ENCODE measurements at places on chromosomes 12 and 14.
A peak's percentile ranks its signal among the peaks of the same experiment; 100 is the strongest.

DNA sequence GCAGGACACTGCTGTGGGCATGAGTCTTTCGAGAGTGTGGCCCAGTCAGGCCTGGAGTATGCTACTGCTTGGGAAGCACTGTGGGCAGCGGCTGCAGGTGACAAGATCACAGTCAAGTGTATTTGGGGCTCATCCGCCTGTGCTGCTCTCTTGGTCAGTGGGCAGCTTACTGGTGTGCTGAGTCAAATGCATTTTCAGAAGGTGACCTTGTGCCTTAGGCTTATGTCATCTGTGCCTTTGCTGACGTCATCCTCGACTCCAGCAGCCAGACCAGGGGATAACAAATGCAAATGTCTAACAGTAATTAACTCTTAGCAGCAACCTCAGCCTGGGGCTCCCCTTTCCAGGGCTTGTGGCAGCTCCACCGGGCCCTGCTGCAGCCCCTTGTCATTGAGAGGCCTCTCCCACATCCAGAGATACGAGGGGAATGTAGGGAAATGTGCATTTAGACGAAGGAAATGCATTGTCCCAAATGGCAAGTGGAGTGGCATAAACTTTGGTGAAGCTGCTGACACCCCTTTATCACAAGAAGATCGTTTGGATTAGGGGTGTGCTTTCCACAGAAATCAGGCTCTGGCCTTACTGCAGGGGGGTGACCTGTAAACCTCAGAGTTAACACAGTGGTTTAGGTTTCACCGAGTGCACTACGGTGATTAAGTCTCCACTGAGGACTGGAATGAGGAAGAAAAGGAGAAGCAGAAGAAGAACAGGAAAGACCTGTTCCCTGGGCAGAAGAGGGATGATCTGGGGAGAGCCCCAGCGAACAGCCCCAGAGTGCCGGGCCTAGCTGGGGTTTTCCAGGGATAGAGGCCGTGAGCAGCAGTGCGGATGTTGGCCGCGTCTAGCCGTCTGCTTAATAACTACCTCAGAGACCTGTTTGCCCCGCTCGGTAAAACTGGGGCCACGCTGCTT, 39.7 kb downstream of the PSMA6 start:
- DNase-seq = no peak

GRCh38 chr14:52014601-52015267, 25.4 kb downstream of the RTRAF start:
- no peak for DNase-seq

DNA sequence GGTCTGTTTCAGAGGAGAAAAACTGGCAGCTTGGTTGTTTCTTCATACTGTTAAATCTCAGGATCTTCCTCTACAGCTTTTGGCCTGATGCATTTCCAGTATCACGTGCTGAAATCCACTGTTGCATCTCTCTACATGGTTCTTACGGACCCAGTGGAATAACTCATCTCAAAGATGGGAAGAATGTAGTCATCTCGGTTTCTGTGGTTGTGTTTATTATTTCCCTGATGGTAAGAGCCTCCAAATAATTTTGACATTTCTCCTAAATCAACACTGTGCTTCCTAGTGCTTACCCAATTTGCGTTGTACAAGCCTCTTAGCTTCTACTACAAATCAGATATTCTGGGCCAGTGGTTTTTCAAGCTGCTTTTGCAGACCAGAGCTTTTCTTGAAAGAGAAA, 812.8 kb downstream of the C12orf50 start:
- no peak for DNase-seq

GRCh38 chr12:3222979-3223378, 145.8 kb downstream of the TSPAN9 start:
- DNase-seq = no peak

- no peak for DNase-seq
Measured at GRCh38 chr14:65255029-65255545, 152.8 kb upstream of the MAX start.

DNA sequence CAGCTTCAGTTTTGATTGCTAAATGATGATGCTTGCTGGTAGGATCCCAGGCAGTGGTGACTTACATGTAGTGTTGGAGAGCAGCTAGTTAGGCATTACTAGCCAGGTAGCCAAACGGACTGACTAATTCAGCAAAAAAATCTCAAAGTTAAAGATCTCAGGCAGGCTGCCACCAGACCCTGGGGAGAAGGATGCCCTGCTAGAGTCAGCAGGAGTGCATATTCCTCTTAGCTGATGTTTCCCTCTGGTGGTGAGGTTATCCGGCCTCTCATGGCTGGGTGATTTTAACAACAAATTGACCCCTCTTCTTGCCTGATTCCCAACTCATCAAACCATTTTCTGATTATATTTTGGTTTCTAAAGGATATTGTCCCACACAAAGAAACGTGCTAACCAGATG, 2.8 kb downstream of the EFS start:
- no peak for DNase-seq

DNA sequence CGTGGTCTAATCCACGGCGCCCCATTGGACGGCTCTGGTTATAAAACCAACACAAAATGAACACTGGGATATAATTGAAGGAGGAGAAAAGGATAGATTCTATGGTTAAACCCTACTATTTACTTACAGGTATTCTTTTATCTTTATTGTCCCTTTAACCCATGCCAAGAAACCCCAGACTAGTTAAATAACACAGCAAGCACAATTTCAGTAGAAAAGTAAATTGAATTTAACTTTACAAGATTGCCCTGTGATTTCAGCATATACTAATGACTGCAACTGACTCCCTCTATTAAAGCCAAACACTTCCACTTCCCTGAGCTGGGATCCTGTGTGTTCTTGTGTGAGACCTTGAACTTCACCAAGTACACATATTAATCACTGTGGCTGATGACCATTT, 45.3 kb downstream of the BCL11B start:
- DNase-seq = no peak

DNA sequence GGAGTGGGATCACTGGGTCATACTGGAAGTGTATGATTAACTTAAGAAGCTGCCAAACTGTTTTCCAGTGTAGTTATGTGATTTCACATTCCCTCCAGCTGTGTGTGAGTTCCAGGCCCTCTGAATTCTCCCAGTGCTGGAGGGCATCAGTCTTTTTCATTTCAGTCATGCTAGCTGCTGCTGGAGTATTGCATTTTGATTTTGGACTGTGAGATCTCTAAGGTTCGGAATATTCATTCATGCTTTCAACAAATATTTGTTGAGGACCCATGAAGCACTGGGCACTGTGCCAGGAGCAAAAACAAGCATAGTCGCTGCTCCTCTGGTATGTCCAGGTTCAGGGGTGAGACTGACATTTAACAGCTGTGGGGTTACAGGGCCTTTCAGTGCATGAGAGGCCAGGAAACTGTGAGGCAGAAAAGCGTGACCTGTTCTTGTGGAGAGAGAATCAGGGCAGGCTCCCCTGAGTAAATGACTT, 133.2 kb downstream of the SCARB1 start:
- no peak for DNase-seq

- peak; percentile 99 for DNase-seq
Measured at GRCh38 chr12:108811411-108812180, 45.8 kb downstream of the SSH1 start.

DNA sequence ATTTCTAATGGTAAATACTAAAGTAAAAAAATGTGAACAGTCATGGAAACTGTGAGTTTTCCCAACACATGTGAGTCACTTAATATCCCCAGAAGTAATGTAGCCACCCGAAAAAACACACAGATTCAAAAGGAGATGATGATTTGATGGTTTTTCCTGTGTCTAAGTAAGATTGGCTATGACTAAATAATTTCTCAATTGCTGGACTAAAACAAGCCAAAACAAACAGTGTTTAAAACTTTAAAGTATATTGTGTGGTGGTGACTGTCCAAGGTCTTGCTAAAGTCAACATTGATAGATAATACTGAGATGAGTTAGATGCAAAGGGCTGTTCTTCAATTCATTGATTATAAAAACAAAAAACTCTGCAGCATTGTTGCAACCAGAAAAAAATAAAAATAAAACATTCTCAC, 89.6 kb upstream of the SOX5 start:
- peak; percentile 18 for DNase-seq

DNA sequence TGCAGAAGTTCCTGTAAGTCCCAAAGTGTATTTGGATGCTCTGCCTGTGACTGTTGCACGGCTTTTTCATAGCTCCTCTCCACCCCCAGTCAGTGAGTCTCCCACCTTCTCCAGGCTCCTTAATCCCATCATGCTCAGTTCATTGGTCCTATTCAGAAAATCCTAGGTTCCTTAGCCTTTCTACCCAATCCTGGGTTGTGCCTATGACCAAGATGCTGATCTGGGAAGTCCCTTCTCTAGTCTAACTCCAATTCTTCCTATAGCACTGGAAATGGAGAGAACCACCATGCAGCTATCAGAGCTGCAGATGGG, 7.7 kb downstream of the CISTR start:
- no peak for DNase-seq

- no peak for DNase-seq
Measured at GRCh38 chr12:131817241-131817640, 11.0 kb upstream of the MMP17 start.

- no peak for DNase-seq
Measured at GRCh38 chr14:58844544-58844943, 206.8 kb downstream of the DACT1 start.

- DNase-seq = no peak
Measured at GRCh38 chr14:39614297-39614923, 182.2 kb upstream of the FBXO33 start.

GRCh38 chr12:128068211-128068610, 198.8 kb upstream of the TMEM132C start:
- no peak for DNase-seq

GRCh38 chr12:48795550-48796455, 6.9 kb upstream of the ADCY6 start:
- DNase-seq = no peak

- no peak for DNase-seq
Measured at GRCh38 chr14:43651185-43651787, 855.8 kb downstream of the FSCB start.

Data from retinal pigment epithelial cell (primary cell).